Lower lobe of right lung (tissue), 2 donors: ENCODE measurements at places on chromosomes 5 and 9. TPM values are rescaled to one million over a fixed set of nuclear protein-coding genes. Genes with fewer than 3 reads are reported as not detected.

SLC1A1 gene
- total RNA-seq = 31.4 TPM

RASGRF2 gene
- 6.7 TPM for total RNA-seq

ZNF879 gene
- 7.3 TPM for total RNA-seq

FSTL4 gene
- total RNA-seq = 1.9 TPM

DND1 gene
- 1.2 TPM for total RNA-seq

FAM151B gene
- 4.1 TPM for total RNA-seq

LCN12 gene
- 1.9 TPM for total RNA-seq

SLC6A7 gene
- total RNA-seq = not detected

DNA sequence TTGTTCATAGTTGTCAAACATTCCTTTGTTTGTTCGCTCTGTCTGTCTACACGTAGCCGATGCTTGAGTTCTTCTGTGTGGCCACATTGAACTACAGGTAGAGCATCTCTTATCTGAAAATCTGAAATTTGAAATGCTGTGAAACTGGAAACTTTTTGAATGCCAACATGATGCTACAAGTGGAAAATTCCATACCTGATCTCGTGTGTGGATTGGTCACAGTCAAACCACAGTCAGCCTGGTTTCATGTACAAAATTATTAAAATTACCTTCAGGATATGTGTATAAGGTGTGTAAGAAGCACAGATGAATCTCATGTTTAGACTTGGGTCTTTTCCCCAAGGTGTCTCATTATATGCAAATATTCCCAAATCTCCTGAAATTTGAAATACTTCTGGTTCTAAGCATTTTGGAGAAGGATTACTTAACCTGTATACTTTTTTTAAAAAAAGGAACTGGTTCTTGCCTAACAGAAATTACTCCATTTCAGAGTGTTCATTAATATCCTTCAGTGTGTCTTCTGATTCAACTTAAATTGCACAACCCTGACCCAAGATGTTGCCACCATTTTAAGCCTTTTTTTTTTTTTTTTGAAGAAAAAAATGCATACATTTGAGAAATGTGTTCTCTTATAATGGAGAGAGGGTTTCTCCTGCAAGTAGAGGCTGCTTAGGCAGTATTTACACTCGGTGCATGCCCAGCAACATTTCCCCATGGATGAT is 254.3 kb downstream of the MAST4 start:
- DNase-seq = no peak

- DNase-seq = no peak
These were observed 17.8 kb downstream of the DIMT1 start for GRCh38 chr5:62385816-62386400.

GRCh38 chr5:170293273-170293672 is 4.3 kb downstream of the LCP2 start:
- DNase-seq = peak; percentile 78

DNA sequence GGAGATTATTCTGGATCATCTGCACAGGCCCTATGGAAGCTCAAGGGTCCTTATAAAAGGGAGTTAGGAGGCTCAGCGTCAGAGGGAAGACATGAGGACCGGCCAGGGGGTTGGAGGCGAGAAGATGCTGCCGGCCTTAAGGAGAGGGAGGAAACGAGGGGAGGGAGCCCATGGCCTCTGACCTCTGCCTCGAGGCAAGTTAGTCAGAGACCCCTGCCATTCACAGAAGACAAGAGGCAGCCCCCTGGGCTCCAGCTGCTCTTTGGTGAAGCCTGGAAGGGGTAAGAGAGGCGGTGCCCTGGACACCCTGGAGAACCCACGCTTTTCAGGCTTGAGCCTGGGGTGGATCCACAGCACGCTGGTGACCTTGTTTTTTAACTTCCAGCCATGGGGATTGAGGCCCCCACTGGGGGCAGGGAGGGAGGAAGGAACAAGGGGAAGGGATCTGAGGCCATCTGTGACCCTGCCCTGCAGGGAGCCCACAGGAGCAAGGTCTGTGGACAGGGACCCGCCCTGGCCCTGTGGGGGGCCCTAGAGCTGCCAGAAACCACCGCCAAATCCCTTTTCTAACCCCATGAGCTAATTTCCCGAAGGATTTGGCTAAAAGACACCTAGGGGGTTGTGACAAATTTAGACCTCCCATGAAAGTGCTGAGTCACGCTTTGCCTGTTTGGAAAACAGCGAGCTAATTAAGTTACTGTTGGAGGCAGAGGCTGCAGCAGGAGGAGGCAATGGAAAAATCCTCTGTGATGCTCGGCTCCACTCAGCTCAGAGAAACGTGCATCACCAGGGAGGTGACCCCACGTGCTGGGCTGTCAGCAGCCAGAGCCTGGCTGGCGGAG is 49.7 kb downstream of the OLFM1 start:
- no peak for DNase-seq

DNA sequence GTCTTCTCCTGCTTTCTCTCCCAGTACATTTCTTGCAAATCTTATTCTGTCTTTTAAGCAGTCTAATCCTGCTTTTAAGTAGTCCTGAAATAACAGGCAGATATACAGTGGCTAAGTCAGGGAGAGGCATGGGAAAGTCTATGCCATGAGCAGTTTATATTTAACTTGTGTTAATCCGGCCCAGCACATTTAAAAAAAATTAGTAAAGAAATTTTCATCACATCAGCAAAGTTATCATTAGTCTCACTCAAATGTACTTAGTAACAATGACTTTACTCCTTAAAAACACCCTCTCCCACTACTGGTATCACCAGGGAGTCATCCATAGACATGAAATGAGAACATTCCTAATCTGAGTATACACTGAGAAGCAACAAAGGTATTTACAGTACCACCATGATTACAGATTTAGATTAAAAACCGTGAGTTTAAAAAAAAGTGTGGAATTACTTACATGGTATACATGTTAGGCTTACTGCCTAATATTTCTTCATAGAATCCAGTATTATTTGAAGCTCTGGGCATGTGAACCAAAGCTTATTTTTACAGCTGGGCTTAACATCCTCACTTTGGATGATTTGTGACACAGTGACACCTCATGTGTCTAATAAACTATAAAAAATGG is 75.9 kb upstream of the DAB2 start:
- DNase-seq = no peak

- no peak for DNase-seq
These were observed 339.6 kb downstream of the ENC1 start for GRCh38 chr5:74300808-74301389.

- DNase-seq = no peak
These were observed 79.8 kb downstream of the MROH2B start for GRCh38 chr5:40991168-40991980.

DNA sequence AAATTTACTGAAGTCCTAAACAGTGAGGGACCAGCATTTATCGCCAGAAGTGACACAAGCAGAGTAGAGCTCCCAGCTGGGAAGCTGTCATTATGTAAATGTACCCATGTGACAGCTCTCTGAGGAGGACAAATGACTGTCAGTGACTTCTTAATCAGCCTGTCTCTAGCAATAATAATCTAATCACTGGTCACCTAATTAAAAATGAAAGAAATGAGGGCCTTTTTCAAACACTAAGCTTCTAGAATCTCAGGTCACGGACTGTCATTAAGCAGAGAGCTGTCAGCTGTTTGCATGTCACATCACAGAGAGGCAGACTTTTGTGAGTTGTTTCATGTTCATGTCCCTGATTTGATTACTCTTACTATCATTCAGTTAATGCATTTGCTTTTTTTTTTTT is 77.9 kb upstream of the FBXL17 start:
- DNase-seq = no peak

DNA sequence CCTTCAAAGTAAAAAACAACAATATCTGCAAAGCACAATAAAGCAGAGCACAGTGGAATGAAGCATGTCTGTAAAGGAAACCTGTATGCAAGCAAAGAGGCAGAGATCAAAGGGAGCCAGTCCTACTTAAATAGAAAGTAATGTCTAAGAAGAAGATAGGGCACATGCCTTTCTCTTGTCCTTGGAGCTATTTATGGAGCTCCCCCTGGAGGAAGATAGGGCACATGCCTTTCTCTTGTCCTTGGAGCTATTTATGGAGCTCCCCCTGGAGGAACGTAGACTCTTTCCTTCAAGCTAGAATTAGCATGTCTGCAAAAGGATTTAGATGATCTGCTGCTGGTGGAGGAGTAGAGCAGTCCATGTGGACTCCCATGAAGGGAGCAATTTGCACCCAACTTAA is 168.1 kb upstream of the RASEF start:
- DNase-seq = no peak

- DNase-seq = peak; percentile 27
These were observed 81.7 kb downstream of the ADAMTS2 start for GRCh38 chr5:179263391-179264052.

DNA sequence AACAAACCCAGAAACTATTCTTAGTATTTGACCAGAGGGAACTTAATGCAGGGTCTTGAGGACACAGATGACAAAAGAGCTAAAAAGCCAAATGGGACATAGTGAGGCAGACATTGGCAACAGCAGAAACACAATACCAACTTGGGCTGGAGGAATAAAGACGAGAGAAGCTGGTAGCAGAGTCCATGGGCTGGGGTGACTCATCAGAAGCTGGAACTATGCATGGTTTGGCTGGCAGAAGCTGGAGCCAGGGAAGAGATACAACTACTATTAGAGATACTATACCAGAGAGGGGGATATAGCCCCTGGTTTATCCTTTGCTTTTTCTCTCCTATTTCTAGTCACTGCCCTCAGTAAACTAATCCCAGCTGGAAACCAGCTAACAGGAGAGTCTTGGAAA is 29.2 kb upstream of the DPYSL3 start:
- no peak for DNase-seq

GRCh38 chr5:173291722-173292658 is 36.2 kb downstream of the STC2 start:
- DNase-seq = no peak

GRCh38 chr9:18632632-18633403 is 158.9 kb downstream of the ADAMTSL1 start:
- DNase-seq = no peak

DNA sequence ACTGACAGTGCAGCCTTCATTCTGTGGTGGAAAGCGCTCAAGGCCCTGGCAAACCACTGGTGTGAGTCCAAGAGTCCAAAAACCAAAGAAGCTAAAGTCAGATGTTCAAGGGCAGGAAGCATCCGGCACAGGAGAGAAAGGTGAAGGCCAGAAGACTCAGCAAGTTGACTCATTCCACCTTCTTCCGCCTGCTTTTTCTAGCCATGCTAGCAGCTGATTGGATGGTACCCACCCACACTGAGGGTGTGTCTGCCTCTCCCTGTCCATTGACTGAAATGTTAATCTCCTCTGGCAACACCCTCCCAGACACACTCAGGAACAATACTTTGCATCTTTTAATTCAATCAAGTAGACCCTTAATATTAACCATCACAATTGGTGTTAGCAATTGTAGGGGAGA is 296.1 kb downstream of the NDUFS4 start:
- DNase-seq = no peak

GRCh38 chr9:122075135-122076030 is 17.7 kb downstream of the TTLL11 start:
- no peak for DNase-seq

GRCh38 chr5:91957666-91958065 is 574.5 kb upstream of the ARRDC3 start:
- no peak for DNase-seq
